ENCODE measurements at places on chromosomes 7 and 10. TPM values are rescaled to one million over a fixed set of nuclear protein-coding genes. Genes with fewer than 3 reads are reported as not detected.

Gene POMZP3
- total RNA-seq = 5.8 TPM

DNA sequence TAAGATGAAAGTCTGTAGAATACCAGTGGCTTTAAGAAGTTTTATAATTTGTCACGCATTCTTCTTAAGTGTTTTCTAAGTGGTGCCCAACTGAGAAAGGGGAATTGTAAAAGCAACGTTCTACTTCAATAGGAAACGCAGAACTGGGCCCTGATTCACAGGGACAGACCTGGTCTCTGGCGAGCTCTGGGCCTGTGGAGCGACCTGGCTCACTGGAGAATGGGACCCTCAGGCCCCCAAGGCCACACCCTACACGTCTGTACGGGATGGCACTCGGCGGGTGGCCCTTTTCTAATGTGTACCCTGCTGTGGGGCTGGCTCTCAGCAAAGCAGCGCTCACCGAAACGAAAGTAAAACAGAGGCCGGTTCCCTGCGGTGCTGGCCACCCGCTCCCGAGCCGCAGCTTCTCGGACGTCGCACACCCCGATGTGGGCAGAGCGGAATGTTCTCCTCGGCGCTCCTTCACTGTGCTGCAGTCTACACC, 205.0 kb downstream of the DIP2C start:
- no peak for DNase-seq

- DNase-seq = no peak
These were observed 938.7 kb upstream of the PHF14 start for GRCh38 chr7:10034843-10035556.

DNA sequence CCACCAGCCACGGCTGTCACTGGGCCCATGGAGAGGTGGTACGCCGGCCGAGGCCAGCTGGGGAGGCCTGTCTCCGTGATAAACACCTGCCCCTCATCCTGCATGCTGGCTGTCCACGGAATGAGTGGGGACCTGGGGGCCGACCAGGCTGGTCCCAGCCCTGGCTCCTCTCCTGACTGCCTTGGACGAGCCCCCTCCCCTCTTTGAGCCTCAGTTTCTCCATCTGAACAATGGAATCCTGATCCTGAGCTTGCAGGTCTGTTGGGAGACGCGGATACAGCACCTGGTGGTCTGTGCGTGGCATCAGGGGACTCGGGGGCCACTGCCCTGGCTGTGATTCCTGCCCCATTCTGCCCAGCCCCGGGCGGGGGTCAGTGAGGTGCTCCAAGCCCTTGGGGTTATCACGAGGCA, 109.9 kb downstream of the MICALL2 start:
- DNase-seq = no peak

GRCh38 chr7:83476511-83477050, 172.4 kb downstream of the SEMA3E start:
- no peak for DNase-seq

GRCh38 chr7:128030263-128030653, 979 bp downstream of the LRRC4 start:
- DNase-seq = no peak

DNA sequence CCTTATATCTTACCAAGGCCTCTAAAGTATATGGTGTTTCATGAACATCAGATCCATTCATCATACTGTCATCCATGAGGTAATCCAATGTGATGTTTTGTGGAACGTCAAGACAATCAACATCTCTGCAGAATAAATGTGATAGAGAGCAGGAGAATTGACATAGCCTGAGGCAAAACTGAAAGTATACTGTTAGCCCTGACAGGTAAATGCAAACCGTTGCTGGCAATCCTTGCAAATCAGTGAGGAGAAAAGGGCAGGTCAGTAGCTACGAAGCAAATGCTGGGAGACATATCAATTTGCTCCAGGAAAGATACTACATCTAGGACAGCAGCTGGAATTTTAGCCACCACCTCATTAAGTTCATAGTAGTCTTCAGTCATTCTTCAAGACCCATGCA, 4.5 kb upstream of the CCDC3 start:
- DNase-seq = no peak

All from left colon (tissue), 2 donors.